NCI-H1092 (cell line): ENCODE measurements at places on chromosomes 5 and 9.

GRCh38 chr5:34487159-34487879, 168.8 kb upstream of the RAI14 start:
- DNase-seq = no peak

- DNase-seq = no peak
Measured at GRCh38 chr5:148735301-148735835, 81.0 kb upstream of the HTR4 start.

- DNase-seq = no peak
Measured at GRCh38 chr9:77257275-77257674, 79.9 kb downstream of the VPS13A start.

GRCh38 chr5:132557478-132558172, 848 bp downstream of the RAD50 start:
- no peak for DNase-seq

- no peak for DNase-seq
Measured at GRCh38 chr5:144328980-144329379, 158.3 kb downstream of the KCTD16 start.

DNA sequence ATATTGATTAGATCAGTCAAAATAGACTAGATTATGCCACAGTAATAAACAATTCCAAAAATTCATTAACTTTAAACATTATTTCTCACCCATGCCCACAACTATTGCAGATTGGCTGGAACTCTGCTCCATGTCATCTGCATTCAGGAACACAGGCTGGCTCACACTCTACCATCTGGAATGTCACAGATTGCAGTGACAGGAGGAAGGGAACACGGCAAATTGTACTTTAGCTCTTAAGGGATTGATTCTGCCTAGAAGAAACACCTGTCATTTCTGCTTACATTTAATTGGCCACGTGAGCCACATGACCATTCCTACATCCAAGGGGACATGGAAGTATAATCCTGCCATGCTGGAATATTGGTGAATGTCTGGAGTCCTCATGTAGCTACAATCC, 54.4 kb downstream of the ATPSCKMT start:
- no peak for DNase-seq

DNA sequence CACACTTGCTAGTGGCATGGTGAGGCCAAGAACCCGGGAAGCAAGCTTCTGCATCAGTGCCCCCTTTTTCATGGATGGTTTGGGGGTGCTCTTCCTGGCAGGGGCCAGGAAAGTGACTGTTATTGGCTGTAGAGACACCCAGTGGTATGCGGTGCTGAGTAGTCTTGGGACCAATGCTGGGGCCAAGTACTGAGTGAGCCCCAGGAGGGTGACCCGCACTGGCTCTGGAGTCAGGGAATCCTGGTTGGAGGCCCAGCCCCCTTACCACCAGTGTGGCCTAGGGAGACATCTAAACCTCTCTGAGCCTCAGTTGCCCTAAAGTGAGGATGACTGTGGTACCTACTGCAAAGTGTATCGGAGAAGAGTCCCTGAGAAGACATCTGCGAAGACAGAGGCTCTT, 41.2 kb upstream of the SYNPO start:
- no peak for DNase-seq

- DNase-seq = no peak
Measured at GRCh38 chr5:27234916-27235315, 196.5 kb upstream of the CDH9 start.

DNA sequence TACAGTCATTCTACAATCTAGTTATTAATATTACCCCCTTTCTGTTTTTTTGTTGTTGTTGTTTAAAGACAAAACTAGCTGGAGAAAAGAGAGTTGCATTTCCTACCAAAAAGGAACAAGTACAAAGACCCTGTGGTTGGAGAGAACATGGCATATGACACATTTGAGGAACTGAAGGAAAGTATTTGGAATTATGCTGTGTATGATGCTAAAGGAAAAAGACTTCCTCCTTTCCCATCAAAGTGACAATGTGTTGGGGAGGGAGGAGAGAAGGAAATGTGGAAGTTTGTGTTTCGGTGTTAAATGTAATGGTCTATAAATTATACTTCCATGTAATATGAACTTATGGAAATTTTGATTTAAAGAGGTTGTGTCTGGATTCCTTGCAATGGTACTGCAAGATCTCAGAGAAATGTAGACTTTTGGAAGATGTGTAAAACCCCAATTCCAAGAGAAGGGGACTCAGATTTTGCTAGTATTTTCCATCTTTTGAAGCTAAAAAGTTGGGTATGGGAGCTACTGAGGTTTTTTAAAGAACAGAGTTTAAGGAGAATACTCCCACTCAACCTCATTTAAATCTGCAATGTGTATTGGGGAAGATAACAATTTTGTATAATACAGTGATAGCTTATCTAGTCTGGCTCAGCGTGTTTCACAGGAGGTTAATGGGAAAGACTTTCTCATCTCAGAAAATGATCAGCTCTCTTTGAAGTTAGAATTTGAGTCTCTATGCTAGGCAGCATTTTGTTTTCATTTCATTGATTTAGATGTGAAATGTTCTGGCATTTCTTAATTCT, 15.4 kb upstream of the TNFSF8 start:
- no peak for DNase-seq

DNA sequence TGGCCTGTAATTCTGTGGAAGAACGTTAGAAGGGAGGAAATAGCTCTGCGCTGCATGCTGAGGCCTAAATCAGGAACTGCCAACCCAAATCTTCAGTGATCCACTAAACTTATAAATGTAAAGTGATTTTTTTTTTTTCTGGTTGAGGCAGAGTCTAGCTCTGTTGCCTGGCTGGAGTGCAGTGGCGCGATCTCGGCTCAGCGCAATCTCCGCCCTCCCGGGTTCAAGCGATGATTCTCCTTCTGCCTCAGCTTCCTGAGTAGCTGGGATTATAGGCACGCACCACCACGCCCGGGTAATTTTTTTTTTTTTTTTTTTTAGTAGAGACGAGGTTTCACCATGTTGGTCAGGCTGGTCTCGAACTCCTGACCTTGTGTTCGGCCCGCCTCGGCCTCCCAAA, 717.4 kb upstream of the FAM174A start:
- DNase-seq = no peak
